ENCODE measurements at places on chromosomes 2 and 18. TPM values are rescaled to one million over a fixed set of nuclear protein-coding genes. Genes with fewer than 3 reads are reported as not detected.

The FOXD4L1 gene
- 0.24 TPM for total RNA-seq

The PGAP1 gene
- total RNA-seq = 3.2 TPM

The C2orf72 gene
- total RNA-seq = 7.6 TPM

The SLC4A5 gene
- total RNA-seq = 0.11 TPM

The NT5C1B gene
- total RNA-seq = not detected

The DES gene
- 0.29 TPM for total RNA-seq

The ASPRV1 gene
- 0.37 TPM for total RNA-seq

The FAM124B gene
- not detected for total RNA-seq

The ALPG gene
- 0.45 TPM for total RNA-seq

The GALNT5 gene
- 2.5 TPM for total RNA-seq

The COX7A2L gene
- total RNA-seq = 147 TPM

The UGT1A9 gene
- 4.7 TPM for total RNA-seq

The TPO gene
- 0.08 TPM for total RNA-seq

The ARHGEF33 gene
- total RNA-seq = not detected

The UGT1A8 gene
- 0.07 TPM for total RNA-seq

The COL5A2 gene
- total RNA-seq = 41.6 TPM

The EN1 gene
- 0.87 TPM for total RNA-seq

The RND3 gene
- 44.2 TPM for total RNA-seq

The CCDC102B gene
- total RNA-seq = 0.60 TPM

The NEURL3 gene
- total RNA-seq = 0.87 TPM

The ICA1L gene
- 2.2 TPM for total RNA-seq

The ANKRD44 gene
- 2.3 TPM for total RNA-seq

The TRIB2 gene
- total RNA-seq = 0.49 TPM

The KYNU gene
- total RNA-seq = 276 TPM

The FTCDNL1 gene
- total RNA-seq = 2.9 TPM

The CRYGC gene
- total RNA-seq = not detected

All from A549 treated with GW870086 at 1 μM for 4 hours (cell line).